NCI-H1930 (cell line): ENCODE measurements at places on chromosomes 3 and 15.

- no peak for DNase-seq
These were observed 13.7 kb downstream of the ACSBG1 start for GRCh38 chr15:78220713-78221112.

DNA sequence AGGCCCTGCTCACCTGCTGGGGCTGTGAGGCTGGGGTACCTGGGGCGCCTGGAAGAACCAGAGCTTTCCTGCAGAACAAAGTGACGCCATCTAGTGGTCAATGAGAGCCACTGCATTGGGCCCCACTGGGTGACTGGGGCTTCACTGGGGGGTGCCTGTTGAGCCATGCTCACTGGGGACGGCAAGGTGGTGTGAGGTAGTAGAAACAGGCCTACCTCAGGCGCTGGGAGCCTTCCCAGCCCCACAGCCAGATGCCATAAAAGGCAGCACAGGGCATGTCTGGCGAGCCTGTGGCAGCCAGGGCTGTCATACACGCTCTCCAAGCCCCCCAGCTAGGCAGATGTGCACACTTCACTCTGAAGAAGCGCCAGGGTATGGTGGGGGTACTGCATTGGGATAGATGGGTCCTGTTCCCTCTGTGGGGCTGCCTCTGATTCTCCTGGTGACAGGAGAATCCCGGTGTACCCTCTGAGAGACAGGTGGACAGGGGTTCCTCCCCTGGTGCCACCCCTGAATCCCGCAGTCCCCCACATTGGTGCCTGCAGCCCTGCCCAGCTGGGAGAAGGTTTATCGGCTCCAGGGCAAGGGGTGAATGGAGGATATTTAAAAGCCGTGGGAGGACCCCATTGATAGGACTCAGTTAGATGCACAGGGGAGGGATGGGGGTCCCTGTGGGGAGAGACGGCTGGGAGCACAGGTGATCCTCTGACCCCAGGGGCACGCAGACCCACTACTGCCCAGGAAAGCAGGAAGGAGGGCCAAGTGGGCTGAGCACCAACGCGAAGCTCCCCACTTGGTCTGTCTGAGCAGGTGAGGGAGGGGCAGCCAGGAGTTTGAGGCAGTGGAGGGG is 178.8 kb downstream of the NSMCE3 start:
- no peak for DNase-seq

- no peak for DNase-seq
These were observed 70.4 kb downstream of the TRANK1 start for GRCh38 chr3:36874424-36874823.

DNA sequence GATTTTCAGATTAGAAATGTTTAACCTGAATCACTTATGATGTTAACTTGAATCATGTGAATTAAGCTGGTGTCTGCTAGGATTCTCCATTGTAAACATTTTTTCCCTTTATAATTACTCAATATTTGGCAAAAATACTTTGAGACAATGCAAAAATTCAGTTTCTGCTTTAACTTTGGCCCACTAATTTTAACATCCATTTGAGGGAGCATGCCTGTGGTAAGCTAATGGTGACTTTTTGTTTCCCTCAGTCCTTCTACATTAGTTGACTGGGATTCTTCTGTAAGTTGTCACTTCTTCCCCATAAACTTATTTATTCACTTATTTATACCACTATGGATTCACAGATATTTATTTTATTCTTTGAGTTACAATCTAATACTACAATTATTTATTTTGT is 59.3 kb downstream of the PIK3R4 start:
- DNase-seq = no peak

GRCh38 chr15:63040509-63040908 is 2.0 kb upstream of the TPM1 start:
- DNase-seq = no peak

GRCh38 chr3:110767838-110768237 is 303.8 kb upstream of the NECTIN3 start:
- no peak for DNase-seq

DNA sequence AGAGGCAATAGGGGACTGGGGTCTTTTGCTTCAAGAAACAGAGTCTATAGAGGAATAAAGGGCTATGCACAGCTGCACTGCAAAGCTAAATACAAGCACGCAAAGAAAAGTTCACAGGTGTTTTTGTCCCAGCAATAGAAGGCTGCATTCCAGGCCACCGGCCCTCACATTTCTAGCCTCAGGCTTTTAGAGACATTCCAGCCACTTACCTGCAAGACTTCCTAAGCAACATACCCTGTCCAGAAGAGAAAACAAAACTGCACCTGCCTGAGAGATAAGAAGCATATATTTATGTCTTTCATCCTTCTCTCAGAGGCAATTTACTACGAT is 220.5 kb downstream of the OPA1 start:
- DNase-seq = no peak

GRCh38 chr3:183954875-183955274 is 62.8 kb downstream of the ABCC5 start:
- no peak for DNase-seq

GRCh38 chr3:121796970-121797369 is 37.9 kb downstream of the IQCB1 start:
- DNase-seq = no peak

GRCh38 chr15:42191610-42192346 is 16.3 kb downstream of the VPS39 start:
- DNase-seq = no peak

GRCh38 chr3:77605865-77606264 is 566.0 kb downstream of the ROBO2 start:
- DNase-seq = no peak

DNA sequence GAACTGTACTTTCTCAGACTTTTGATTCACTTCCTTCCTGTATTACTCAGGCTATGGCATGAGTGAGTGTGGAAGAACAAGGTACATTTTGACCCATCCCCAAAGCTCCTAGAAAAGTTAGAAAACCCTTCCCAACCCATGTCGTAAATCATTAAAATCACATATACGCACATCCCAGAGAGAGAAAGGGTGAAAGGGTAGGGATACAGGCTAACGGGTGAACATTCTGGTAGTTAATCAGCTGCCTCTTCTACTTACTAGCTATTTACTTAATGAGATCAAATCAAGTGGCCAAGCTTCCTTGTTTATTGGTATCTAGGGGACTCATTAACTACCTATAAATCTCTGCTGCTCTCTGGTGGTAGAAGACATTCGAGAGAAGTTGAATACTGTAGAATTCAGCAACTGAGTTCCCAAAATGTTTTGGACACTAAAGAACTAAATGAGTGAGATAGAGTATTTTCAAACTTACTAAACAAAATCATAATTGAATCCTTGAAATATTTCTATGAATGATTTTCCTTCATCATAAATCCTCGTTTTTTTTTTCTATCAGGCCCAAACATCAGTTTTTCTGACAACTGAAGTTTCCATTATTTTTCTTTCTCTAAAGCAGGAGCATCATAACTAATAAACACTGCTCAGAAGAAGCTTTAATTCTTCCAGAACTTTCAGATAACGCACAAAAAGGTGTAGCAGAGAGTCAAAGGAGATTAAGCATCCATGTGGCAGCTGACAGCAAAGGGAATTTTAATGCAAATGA is 124.2 kb downstream of the IMPG2 start:
- peak; percentile 31 for DNase-seq

DNA sequence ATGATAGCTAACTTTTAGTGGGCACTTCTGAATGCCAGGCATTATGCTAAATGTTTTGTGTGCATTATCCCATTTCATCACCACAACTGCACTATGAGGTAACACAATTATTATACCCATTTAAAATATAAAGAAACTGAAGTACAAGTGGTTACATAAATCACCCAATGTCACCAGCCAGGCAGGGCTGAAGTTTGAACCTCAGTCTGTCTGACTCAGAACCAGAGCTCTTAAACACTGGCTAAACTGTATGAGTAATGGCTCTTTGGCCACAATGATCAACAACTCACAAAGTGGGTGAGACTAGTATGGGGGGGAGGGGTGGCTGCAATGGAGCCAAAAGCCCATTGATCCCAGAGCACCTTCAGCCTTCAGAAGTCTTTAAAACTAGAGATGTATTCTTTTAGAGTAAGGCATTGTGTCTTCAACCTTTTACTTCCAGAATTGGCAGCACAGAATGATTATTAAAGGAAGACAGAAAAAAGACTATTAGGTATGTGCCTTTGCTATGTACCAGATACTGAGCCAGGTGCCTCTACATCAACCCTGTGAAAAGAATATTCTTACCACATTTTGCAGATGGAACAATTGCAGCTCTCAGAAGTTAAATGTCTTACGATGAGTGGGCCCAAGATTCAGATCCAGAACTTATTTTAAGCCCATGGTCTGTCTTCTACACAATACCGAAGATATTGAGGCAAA is 166.9 kb downstream of the UACA start:
- DNase-seq = no peak

DNA sequence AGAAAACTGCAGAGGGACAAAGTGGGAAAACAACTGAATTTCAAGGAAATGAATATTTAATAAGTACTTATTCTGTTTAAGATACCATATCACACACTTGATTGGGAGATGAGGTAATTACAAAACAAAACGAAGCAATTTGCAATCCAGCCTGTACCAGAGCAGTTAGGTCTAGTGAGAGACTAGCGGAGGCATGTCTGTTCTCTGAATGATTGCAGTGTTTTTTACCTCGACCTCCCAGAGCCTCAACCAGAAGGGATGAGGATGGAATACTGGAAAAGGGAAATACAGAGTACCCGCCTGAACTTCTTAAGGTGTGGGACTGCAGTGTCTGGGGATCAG is 59.5 kb downstream of the PIK3CB start:
- no peak for DNase-seq

- DNase-seq = no peak
These were observed 52.4 kb downstream of the TBL1XR1 start for GRCh38 chr3:177144922-177145321.

DNA sequence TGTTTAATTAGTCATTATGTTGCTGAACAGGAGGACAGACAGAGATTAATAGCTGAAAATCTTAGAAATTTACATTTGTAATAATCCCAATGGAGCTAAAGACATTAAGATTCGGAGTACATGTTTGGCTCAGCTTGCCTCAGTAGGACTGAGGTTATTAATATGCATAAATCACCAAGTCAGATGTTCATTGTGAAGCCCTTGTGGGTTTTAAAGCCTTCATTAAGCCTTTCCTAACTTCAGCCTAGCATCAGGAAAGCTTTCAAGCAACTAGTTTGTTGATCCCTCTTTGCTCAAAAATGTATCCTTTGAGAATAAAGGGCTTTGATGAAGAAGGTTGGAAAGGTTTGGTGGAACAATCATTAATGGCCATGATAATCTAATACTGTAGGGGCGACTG is 178.2 kb upstream of the CGNL1 start:
- DNase-seq = no peak

- no peak for DNase-seq
These were observed 90.6 kb downstream of the MYO5A start for GRCh38 chr15:52438047-52438446.

DNA sequence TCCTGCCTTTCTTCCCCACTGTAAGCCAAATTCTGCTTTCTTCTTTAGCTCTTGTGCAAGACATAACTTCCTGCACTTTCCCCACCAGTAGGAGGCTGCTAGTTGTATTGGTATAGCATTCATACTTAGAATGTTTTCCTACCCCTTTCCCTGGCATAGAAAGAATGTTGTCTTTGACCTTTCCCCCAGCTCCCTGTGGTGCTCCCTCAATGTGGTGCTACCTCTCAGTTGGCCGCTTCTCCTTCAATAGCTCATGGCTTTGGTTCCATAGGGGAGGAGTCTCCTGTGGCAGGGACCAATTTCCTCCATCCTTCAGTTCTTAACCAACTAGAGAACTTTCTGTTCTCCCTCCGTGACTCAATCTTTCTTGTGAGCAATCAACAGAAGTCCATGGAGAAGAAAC is 67.5 kb upstream of the AKAP13 start:
- DNase-seq = no peak

GRCh38 chr3:51876186-51876585 is 785 bp upstream of the IQCF5 start:
- no peak for DNase-seq

DNA sequence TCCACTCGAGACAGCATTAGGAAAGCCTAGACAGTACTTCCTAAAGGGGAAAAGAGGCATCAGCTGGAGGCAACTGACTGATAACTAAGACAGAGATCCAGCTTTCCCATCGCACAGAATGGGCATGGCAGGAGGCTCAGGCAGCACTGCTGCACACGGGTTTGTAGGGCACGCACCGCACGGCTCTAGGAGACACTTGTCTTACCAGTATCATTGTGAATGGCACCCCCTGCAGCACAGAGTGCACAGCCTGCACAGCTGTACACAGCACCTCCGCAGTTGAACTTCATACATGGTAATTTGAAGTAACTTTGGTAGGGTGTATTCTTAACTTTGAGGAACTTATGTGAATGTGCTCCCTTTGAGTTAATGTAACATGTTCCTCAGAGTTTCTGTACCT is 281.6 kb downstream of the PLCL2 start:
- no peak for DNase-seq

DNA sequence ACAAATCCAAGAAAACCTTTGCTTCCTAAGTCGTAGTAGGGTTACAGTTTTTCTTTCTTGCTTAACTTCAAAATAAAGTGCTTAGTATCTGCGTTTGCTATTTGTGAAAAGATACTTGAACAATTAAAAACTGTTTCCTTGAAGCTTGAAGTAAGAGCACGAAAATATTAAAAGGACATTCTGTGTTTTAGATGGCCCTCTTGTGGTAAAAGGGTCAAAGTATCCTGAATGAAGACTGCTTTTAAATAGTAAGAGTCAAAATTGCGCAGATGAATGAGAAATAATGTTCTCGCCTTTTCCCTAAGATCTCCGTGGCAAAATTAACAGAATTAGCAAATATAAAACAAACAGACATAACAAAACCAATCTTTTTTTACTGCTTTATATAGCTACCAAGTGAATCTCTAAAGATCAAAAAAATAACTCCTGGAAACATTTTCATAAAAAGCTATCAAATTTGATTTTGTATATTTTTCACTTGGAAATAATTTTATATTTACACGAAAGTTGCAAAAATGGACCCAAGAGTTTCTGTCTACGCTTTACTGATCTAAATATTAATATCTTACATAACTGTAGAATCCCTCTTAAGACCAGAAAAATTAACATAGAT is 175.4 kb downstream of the MBNL1 start:
- peak; percentile 25 for DNase-seq

DNA sequence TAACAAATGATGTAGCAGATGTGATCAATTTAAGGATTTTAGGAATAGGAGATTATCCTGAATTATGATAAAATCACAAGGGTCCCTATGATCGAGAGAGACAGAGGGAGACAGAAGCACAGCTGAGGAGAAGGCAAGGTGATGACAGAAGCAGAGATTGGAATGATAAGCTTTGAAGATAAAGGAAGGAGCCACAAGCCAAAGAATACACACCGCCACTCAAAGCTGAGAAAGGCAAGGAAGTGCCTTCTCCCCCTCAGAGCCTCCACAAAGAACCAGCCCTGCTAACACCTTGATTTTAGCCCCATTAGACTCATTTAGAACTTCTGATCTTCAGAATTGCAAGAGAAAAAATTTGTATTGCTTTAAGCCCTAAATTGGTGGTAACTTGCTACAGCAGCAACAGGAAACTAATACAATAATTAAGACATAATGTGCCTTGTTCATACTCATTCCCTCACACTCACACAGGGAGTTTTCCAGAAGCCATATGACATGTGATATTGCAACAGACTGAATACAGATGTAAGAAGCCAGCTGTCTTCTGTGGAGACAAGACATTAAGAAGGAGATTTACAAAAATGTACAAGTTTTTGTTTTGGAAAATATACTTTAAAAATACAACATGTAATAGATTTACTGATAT is 38.2 kb downstream of the TRANK1 start:
- DNase-seq = no peak
